GM19239 (cell line): ENCODE measurements at places on chromosomes 7 and 10.

DNA sequence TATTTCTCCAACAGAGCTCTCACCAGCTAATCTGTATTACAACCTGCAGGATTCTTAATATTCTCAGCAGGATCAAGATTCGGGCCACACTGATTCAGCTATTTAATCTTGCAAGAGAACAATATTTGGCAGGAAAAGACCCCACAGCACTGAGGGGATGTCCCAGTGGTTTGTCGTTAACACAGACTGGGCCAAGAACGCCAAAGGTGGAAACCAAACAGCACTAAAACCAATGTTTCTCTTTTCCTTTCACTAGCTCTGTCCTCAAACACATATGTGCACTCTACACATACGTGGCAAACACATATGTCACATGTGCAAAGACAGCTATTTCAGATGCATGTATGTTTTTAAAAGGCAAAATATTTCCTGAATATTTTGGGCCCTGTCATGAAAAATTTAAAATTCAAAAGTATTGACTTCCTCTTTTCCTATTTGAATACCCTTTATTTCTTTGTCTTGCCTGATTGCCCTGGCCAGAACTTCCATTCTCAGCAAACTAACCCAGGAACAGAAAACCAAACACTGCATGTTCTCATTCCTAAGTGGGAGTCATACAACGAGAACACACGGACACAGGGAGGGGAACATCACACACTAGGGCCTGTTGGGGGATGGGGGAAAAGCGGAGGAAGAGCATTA, 51.7 kb upstream of the NEBL start:
- peak; percentile 6 for DNase-seq

DNA sequence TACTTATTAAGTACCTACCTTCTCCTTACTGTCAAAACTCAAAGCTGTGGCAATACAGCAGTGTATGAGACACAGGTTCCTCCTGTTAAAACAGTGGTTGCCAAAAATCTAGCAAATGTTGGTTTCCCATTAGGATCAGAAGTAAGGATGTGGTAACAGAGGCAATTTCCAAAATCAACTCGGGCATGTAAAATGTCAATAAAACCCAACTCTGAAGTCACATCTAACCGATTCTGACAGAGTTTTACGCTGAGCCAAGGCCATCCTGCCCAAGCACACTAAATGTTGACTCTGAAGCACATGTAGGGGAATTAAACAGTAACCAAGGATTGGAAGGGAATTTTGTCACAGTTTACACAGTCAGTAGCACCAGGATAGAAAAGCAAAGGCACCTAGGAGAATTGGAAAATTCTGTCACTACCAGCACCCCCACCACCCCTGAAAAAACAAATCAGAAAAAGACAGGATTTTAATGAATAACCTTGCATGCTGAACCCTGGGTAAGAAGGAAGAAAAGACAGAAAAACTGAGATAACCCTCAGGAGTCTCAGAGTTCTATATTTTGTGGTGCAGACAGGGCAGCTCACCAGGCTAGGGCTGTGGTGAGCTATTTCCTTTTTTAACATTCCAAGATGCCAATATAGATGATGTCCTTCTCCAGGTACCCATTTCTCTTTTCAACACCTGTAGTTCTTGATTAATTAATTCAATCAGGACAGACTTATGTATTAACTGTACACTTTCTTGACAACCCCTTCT, 119.5 kb downstream of the DOCK4 start:
- no peak for DNase-seq

GRCh38 chr10:13110908-13111307, 10.9 kb downstream of the OPTN start:
- no peak for DNase-seq

DNA sequence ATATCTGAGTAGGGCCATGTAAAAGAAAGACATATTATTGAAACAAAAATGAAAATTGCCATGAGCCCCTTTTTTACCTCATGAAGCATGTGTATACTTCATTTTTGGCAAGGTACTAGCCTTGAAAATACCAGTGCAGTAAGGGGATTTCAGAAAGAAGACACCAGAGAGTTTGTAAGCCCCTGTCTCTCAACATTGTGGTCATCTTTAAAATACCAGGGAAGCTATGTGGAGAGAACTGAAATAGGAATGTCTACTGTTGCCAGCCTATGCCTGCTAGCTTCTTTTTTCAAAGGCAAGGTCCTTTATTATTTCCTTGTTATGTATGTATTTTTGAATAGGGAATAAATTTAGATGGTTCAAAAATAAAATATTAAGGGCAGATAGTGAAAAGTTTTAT, 57.8 kb downstream of the CASD1 start:
- DNase-seq, result no peak

GRCh38 chr7:95675632-95676031, 79.3 kb upstream of the PDK4 start:
- no peak for DNase-seq

DNA sequence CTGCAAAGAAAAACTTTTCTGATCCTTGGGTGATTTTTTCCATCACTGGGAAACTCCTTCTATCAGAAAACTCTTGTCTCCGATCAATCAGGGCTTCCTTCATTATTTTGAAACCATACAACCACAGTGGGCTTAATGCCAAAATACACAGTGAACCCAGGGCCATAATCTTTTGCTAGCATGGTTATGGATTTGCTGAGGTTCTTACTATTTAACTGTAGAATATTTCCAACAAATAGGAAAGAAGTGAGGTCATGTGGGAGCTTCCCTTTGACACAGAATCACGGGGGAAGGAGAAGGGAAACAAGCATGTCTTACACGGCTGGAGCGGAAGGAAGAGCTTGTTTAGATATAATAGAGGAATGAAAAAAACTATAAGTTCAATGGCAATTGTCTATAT, 1241.7 kb downstream of the REEP3 start:
- DNase-seq, result no peak

DNA sequence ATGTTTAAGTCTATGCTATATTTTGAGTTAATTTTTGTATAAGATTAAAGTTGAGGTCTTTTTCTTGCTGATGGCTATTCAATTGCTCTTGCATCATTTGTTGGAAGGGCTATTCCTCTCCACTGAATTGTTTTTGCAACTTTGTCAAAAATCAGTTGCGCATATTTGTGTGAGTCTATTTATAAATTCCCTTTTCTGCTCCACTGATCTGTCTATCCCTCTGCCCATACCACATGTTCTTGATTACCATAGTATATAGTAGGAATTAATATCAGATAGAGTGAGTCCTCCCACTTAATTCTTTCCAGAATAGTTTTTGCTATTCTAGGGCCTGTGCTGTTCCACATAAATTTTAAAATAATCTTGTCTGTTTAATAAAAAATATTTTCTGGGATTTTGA, 152.4 kb upstream of the ADCY1 start:
- DNase-seq, result no peak

- no peak for DNase-seq
Measured at GRCh38 chr7:137417464-137417863, 73.9 kb upstream of the PTN start.

DNA sequence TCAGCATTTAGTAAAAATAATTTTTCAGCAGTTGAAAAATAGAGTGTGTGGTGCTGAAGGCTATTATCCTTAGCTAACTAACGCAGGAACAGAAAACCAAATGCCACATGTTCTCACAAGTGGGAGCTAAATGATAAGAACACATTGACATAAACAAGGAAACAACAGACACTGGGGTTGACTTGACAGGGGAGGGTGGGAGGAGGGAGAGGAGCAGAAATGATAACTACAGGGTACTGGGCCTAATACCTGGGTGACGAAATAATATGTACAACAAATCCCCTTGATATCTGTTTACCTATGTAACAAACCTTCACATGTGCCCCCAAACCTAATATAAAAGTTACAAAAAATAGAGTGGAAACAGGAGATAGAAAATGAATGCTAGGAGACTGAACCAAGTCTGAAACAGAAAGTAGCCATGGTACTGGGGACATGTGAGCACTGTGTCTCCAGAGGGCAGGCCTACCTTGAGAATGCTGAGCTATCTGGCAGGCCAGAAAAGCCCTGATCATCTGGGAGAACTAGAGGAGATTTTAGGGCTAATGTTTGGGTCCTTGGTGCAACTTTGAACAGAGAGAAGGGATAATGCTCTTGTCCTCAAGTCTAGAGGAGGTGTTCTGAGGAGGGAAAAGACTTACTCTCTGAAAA, 4.7 kb upstream of the EFCAB10 start:
- DNase-seq, result peak; percentile 29

DNA sequence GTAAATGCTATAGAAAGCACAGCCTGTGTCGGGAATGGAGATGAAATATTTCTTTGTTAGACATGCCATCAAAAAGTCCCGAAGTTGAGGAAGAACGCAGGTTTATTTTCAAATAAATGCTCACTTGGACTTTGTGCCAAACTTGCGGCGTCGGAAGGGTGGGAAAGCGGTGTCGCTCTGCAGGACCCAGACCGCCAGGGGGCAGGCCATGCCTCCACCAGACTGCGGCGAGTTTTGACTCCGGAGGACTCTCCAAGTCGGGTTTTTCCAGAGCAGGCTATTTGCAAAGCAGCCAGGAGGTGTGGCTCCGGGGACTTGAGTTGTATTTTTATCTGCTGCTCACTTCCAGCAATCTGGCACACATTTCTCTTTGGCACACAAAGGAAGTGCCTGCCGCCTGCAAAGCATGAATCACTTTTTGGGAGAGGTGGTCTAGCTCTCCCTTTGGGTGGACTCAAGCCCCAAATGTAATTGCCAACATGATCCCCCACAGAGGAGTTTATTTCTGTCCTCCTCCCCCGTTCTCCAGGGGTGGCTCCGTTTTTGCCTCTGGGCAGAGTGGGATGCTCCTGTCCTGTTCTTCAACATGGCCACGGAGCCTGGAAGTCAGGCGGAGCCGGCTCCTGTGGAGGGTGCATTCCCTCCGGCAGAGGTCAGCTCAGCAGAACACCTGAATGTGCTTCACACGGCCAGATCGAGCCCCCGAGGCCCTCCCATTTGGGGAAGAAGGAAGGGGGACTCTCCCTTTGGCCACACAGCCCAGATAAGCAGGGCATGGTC, 82.3 kb upstream of the GPR26 start:
- DNase-seq, result no peak

GRCh38 chr10:96693431-96693830, 26.9 kb downstream of the PIK3AP1 start:
- DNase-seq, result no peak

GRCh38 chr10:3095373-3096139, 28.2 kb downstream of the PFKP start:
- DNase-seq, result peak; percentile 53

DNA sequence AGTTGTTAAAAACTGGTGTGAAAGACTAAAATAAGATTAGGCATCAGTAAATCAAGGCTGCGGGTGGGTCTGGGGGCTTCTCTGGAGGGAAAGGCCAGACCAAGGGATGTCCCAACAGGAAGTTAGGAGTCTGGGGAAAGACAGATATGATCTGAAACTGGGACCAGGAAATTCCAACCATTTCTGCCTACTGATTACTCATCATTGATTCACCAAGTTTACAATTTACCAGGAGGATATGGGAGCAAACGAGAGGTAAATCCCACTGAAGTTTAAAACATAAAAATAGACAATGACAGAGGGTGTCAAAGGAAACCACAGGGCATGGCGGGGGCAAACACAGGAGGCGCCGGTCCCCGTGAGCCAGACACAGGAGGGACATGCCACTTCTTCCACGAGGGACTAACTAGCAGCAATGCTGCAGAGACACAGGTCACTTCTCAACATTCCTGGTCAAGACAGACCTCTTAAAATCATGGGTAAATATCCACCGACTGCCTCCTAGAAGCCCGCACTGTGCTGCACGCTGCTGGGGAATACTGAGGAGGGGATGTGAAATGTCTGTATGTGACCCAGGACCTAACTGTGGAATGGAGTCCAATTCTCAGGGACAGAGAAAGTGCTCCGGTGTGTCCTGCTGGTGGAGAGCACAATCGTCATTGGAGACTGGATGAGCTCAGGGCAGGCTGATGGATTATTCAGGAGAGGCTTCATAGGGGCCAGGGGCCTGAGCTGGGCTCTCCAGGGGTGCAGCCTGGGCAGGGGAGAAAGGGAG, 153.4 kb upstream of the KLF14 start:
- no peak for DNase-seq

- no peak for DNase-seq
Measured at GRCh38 chr10:120382360-120382759, 74.7 kb upstream of the PLPP4 start.

DNA sequence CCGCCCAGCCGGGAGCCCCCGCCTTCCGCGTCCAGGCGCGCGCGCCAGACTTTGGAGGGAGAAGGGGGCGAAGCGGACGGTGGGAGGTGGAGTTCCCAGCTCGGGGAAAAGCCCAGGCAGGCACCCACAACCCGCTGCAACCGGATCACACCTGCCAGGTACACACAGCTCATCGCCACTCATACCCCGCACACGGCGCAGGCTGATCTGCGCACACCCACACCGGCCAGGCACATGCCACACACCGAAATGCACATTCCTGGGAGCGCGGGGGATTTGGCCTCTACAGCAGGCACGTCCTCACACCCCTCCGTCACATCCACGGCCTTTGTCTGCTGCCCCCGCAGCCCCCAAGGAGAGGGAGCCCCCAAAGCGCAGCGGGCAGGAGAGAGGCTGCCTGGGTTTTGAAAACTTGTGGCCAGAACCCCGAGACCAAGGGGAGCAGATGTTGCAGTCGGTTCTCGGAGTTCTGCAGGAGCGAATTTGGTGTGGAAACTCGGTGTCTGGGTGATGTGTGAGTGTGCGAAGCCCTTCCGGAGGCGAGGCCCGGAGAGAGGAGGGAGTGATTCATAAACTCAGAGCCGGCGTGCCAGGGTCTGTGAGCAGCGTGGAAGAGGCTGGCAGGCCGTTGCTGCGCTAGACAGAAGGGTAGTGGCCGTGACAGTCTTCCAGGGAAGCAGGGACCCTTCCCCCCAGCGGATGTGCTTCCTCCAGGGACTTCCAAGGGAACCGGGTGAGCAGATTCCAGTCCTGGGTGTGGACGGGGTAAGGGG, 734 bp downstream of the CHST3 start:
- DNase-seq, result no peak

DNA sequence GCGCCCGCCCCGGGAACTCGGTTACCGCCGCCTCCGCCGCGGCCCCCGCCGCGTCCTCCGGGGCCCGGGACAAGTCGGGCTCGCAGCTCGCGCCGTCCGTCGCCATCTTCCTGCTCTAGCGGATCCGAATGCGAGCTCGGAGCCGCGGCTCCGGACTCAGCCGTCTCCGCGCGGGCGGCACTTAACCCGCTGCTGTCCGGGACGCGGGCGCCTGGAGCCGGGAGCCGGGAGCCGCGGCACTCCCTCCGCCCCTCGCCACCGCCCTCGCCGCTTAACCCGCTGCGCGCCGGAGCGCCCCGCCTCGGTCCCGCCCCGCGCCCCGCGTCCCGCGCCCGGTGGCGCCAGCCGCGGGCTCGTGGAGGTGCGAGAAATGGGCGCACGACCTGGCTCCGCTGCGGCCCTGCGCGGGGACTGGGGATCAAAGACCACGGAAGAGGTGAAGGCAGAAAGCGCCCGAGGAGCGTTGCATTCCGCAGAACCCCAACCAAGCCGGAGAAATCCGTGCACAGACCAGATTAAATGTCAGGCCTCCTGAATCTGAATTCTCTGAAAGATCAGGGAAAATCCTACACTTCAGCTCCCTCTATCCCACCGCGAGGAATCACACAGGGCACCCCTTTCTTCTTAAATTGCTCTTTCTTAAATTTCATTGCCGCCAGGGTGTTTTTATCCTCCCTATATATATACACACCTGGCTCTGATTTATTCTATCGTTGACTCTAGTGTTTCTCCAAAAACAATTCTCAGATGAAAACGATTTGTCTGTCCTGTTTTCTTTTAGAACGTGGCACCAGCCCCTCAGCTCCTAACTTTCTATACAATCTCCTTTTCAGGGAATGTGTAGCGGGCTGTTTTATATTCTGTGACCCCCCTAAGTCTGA, at the start of gene CTTNBP2:
Gene CTTNBP2, minus strand, starts transcription at position 132 of the 881 bp plus-strand sequence. Its CDS starts 26 bp downstream, at position 106.
- no peak for DNase-seq

GRCh38 chr10:127948791-127949190, 41.9 kb downstream of the PTPRE start:
- no peak for DNase-seq

- no peak for DNase-seq
Measured at GRCh38 chr7:159036916-159037605, 107.6 kb downstream of the VIPR2 start.
